ENCODE measurements at places on chromosomes 3 and 15.

- no peak for DNase-seq
Observed at GRCh38 chr15:93610944-93611343, 521.9 kb upstream of the RGMA start.

DNA sequence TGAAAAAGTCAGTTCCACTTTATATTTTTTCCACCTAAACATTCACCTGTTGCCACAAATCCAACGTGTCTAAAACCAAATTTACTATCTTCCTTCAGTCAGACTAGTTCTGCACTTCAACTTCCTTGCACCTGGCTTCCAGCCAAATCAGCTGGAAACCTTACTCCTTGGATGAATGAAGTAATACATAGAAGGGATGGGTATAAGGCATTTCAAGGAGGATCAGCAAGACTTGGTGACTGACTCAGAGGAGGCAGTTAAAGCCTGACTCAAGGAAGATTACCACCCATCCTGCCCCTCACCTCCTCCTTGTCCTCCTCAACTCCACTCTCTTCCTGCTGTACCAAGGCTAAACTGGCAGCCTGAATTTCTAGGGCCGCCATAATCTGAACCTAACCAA is 37.1 kb downstream of the QTRT2 start:
- no peak for DNase-seq

- DNase-seq: no peak
Observed at GRCh38 chr15:77607111-77607893, 25.4 kb downstream of the LINGO1 start.

- DNase-seq: no peak
Observed at GRCh38 chr3:138578141-138578540, 15.9 kb downstream of the CEP70 start.

DNA sequence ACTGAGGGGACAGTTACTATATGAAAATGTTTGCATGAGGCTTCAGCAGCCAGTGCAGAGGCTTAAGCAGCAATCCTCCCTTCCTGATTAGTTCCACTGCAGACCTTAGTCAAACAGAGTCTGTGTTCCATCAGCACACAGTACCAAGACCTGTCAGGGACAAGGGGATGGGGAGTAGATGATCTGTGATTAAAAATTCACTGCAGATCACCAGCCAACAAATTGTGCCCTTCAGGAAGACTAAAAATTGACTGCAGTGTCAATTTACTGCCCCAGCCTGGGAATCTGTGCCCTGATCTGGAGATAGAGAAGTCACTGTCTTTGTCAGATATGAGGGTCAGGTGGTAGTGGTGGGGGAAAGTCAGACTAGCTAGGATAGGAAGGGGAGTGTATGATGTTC is 13.8 kb upstream of the NMNAT3 start:
- DNase-seq: no peak

DNA sequence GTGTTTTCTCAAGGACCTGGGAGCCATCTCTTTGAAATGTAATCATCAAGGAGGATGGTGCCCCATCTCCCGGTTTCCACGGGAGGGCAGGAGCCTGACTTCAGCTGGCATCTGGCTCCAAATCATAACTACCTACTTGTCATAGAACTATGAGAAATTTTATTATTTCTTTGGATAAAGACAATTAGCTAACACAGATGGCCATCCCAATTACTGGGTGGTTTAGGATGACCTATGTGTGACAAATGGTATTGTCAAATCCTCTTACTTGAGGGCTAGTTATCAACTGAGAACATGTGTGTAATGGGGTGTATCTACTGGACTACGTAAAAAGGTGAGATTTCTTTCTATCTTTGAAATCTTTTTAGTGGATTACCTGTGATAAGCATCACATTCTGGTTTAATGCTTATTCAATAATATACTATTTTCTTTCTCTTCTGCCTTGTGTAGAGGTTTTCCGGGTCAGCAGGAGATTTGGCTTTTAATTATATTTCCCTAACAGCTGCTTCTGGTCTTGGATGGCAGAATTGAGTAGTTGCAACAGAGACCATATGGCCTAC is 15.3 kb upstream of the PARP14 start:
- DNase-seq: no peak

- no peak for DNase-seq
Observed at GRCh38 chr3:122668930-122669730, 11.5 kb upstream of the PARP14 start.

- no peak for DNase-seq
Observed at GRCh38 chr3:194176274-194176991, 40.5 kb downstream of the HES1 start.

DNA sequence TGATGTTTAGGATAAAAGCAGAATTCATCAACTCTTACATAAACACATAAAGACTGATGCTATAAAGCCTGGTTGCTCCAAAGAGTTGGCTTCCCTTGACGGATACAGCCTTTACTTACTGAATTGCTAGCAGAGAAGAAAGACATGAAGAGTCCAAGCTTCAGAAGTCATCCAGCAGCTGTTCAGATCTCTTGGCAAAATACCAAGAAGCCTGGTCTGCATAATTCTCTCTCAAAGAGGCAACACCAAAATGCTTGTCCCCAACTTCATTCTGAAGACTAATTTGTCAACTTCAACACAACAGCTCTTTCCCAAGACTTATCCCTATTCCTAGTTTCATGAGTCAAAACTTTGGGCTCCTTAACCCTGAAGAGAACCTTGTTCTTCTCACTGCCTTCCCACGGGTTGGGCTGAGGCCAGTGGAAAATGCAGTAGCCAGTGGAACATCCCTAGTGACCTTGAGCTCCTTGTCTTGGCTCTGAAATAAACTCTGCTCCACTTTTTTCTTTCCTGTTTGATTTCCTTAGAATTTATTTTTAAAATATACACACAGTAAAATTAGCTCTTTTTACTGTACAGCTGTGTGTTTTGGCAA is 119.2 kb upstream of the THBS1 start:
- DNase-seq: no peak
